Stimulated activated CD4-positive, alpha-beta T cell treated with anti-CD3 and anti-CD28 coated beads, Interleukin-1b, Interleukin-23, amount 100 ng/mL, for 1 hour (primary cell): ENCODE measurements at places on chromosomes 4 and X.

- DNase-seq, result no peak
Measured at GRCh38 chrX:10071451-10072144, 85.2 kb upstream of the CLCN4 start.

DNA sequence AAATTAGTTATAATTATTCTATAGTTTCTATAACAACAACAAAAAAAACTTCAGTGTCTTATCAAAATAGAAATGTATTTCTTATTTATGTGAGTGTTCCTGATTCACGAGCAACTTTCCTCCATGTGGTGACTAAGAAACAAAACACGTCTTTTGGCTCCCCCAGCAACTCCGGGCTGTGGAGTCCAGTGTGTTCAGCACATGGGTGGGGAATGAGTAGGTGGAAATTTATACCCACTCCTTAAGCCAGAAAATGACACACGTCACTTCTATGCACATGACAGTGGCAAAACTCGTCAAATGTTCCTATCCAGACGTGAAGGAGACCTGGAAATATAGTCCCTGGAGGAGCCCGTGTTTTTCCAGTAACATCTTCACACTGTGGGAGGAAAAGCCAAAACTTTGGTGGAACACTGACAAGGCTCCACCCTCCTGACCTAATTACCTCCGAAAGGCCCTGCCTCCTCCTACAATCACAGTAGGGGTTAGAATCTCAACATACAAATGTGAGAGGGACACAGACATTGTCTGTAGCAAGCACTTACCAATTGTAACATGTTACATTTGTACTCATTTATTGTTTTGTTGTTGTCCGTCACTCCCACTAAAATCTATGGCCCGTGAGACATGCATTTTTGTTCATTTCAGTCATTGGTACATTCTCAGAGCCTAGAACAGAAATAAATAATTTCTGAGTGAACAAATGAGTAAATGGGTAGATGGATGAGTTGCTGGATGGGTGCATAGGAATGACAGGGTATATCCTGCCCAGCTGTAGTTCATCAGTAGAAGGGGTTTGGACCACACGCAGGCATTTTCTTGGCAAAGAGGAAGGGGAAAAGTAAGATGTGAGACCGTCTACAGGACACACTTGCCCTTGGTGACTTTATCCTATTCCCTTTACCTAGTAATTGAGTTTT lies 605.8 kb upstream of the TENM3 start:
- no peak for DNase-seq

- no peak for DNase-seq
Measured at GRCh38 chr4:27836523-27836922, 975.9 kb downstream of the STIM2 start.

- no peak for DNase-seq
Measured at GRCh38 chr4:26073886-26074560, 160.0 kb downstream of the SMIM20 start.

GRCh38 chr4:105509291-105509690 lies 35.4 kb upstream of the PPA2 start:
- DNase-seq, result no peak

DNA sequence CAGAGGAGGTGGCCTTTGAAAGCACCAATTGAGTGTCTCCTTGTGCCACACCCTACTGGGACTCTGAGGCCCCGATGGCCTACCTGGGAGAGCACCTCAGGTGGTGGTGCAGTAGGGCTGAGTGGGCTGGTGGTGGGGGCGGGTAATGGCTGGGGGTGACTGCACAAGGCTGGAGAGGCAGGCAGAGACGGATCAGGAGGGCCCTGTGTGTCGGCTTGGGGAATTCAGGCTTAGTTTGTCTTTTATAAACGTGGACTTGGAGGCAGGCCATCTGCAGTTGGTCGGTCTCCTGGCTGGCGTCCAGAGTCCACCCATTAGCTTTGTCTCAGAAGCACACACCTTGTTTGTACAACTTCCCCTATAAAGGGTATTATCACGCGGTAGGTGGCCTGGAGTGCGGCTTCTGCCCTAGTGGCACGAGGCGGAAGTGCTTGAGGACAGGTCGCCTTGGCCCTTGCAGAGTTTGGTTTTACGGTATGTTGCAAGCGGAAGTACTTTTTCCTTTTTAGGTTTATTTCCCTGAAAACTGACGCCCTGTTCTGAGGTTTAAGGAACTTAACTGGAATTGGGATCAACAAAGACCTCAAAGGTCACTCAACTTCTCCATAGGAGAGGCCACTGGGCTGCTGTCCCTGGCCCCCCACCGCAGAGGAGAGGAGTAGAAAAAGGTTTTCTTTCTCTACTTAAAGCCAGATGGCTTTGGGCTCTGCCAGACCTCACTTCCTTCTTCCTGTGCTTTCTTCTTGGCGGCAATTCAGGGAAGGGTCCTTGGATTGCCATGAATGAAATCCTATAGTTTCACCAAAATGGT lies 8.0 kb downstream of the TBC1D14 start:
- no peak for DNase-seq

GRCh38 chr4:26731351-26732035 lies 129.1 kb upstream of the STIM2 start:
- no peak for DNase-seq

DNA sequence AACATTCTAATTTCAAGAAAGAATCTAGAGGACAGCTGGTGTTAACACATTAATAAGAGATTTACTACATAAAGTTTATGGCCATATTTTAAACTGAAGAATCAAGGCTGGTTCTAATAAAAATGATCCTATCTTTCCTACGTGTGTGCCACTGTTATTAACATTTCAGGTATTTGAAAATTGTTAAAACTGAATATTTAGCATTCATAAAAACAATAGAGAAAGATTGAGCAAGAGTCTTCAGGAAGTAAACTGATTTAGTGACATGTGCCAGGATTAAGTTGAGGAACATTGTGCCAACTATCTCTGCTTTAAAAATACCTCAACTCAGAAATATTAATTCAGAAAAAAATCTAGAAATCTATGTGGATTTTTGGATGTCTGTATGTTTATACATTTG lies 810.1 kb downstream of the FAT4 start:
- no peak for DNase-seq

DNA sequence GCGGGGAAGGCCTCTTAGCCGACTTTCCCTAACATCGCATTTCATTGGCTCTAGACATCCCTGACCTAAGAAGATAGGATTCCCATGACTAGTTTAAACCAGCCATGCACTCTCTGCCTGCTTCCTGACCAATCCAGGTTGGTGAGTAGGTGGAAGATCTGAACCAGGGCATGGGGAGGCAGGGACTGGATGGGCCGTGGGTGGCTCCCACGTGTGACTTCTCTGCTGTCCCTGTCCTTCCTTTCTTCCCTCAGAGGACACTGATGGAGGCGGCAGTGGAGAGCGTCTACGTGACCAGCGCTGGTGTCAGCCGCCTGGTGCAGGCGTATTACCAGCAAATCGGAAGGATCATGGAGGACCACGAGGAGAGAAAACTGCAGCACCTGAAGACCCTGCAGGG lies 90.7 kb downstream of the EVC start:
- no peak for DNase-seq
